ENCODE measurements at places on chromosomes 7 and 10.
A peak's percentile ranks its signal among the peaks of the same experiment; 100 is the strongest.

DNA sequence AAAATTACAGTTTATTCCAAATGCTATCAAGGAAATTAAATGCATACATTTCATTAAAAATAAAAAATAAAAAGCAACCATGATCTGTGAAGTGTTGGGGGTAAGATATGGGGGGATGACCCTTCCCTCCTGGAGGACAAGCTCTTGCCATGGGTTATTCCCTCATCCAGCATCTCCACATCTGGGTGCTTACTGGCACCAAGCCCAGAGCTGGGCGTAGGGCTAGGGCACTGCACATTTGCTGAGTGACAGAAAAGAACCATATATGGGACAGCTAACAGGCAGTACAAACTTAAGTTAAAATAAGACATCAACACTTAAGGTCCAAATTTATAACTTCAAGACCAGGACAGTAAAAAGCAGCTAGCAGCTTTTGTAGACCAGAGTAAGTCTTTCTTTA lies 10.2 kb downstream of the CCDC6 start:
- no peak for DNase-seq

GRCh38 chr7:155804431-155804831 lies 7.8 kb downstream of the SHH start:
- no peak for DNase-seq

DNA sequence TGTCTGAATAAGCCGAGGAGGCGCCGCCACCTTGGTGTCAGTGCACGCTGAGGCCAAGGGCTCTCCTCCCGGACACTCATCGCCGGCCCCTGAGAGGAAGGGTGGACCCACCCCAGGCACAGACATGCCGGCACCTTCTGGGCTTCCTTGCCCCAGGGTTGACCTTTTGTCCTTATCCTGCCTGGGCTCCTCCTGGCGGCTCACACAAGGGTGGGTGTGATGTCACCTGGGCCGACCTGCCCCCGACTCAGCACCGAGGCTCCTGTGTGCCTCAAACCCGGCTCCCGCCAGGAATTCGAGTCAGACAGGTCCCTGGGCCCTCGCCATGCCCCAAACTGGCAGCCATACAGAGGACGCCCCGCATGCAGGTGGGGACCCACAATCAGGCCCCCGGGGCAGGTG lies 17.7 kb upstream of the CFAP46 start:
- no peak for DNase-seq

DNA sequence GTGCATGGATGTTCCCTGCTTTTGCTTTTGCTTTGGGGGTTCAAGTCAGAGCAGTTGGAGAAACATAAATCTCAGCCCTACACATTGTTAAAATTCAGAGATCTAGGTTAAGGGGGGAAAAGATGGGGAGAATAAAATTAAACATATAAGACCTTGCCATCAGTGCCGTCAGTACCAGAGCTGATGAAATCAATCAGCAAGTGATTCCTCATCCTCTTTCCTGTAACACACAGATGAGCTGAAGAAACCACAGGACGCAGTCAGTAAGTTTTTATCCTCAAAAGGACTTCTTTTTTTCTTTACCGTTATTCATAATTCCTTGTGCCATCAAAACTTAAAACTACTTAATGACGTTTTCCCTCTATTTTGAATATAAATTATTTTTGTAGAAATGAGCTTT lies 5.9 kb downstream of the HECW1 start:
- no peak for DNase-seq

GRCh38 chr7:5064391-5065106 lies 18.9 kb downstream of the RBAK start:
- DNase-seq = peak; percentile 10

DNA sequence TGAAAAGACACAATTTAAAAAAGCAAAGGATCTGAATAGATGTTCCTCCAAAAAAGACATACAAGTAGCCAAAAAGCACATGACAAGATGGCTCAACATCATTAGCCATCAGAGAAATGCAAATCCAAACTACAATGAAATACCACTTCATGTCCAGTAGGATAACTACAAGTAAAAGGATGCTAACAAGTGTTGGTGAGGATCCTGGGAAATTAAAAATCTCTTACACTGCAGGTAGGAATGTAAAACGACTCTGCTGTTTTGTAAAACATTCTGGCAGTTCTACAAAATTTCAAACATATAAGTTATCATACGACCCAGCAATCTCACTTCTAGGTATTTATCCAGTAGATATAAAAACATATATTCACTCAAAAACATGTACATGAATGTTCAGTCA lies 161.3 kb downstream of the SRPK2 start:
- no peak for DNase-seq
